ENCODE measurements at places on chromosomes 6 and 20. TPM values are rescaled to one million over a fixed set of nuclear protein-coding genes. Genes with fewer than 3 reads are reported as not detected.

- DNase-seq = no peak
These were observed 98.2 kb downstream of the BCAS1 start for GRCh38 chr20:53972179-53972578.

Gene ADGB
- not detected for total RNA-seq

Gene AGER
- 2.8 TPM for total RNA-seq

GRCh38 chr6:45640081-45640491 is 262.4 kb upstream of the SUPT3H start:
- no peak for DNase-seq

GRCh38 chr6:4021133-4021853 is 57.6 kb downstream of the FAM217A start:
- DNase-seq = peak; percentile 96

Gene C20orf96
- 5.5 TPM for total RNA-seq

- no peak for DNase-seq
These were observed 54.6 kb downstream of the PCSK2 start for GRCh38 chr20:17281478-17281877.

GRCh38 chr6:93104195-93104817 is 315.1 kb downstream of the EPHA7 start:
- DNase-seq = no peak

Gene HLA-DOB
- 0.24 TPM for total RNA-seq

Gene OR2H2
- not detected for total RNA-seq

- no peak for DNase-seq
These were observed 72.3 kb downstream of the CDYL start for GRCh38 chr6:4848382-4849068.

DNA sequence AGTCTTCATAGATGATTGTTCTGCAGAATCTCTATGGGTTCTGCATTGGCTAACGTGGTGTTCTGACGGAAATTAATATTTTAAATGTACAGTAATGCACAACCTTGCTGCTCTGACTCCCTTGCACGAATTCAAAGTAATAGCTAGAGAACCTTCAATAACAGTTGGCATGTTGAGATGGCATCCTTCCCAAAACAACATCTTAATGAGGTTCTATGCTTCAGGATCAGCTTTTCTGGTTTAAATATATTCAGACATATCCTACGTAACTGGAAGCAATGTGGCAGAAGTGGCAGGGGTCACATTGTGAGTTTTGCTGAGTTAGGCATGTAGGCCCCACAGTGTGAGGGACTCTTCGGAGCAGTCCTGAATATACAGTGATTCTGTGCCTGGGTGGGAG is 25.7 kb downstream of the DSE start:
- DNase-seq = no peak
